ENCODE measurements at places on chromosomes 13 and 19. TPM values are rescaled to one million over a fixed set of nuclear protein-coding genes. Genes with fewer than 3 reads are reported as not detected.

Gene OLFM2
- 4.1 TPM for total RNA-seq

Gene KIR3DL1
- total RNA-seq, result not detected

Gene FUT3
- total RNA-seq, result not detected

Gene RNF225
- 0.66 TPM for total RNA-seq

Gene ADGRE3
- not detected for total RNA-seq

Gene LYL1
- total RNA-seq, result 0.99 TPM

Gene PRTN3
- not detected for total RNA-seq

Gene NTF4
- not detected for total RNA-seq

Gene C19orf33
- not detected for total RNA-seq

Gene IL11
- total RNA-seq, result 2.6 TPM

Gene KLK1
- not detected for total RNA-seq

Gene CD22
- total RNA-seq, result not detected

Gene AP1M2
- total RNA-seq, result not detected

Gene CEACAM19
- 2.6 TPM for total RNA-seq

Gene ADPRHL1
- total RNA-seq, result 1.0 TPM

Gene ANKRD27
- total RNA-seq, result 34.6 TPM

Gene BCAM
- total RNA-seq, result 9.3 TPM

Gene TMED1
- 46.5 TPM for total RNA-seq

Gene VAV1
- not detected for total RNA-seq

Gene ZNF439
- 6.9 TPM for total RNA-seq

Gene DACT3
- 15.5 TPM for total RNA-seq

Gene FGF14
- total RNA-seq, result 0.17 TPM

Gene FUT1
- under 0.01 TPM for total RNA-seq

Gene SIGLEC12
- not detected for total RNA-seq

Gene TMEM238
- 0.58 TPM for total RNA-seq

Gene TIMM50
- total RNA-seq, result 72.4 TPM

Gene DIRAS1
- 12.4 TPM for total RNA-seq

Gene WDR87
- total RNA-seq, result under 0.01 TPM

Gene BABAM1
- total RNA-seq, result 97.9 TPM

Gene ACP7
- total RNA-seq, result under 0.01 TPM

Gene ATP12A
- not detected for total RNA-seq

Gene EFNB2
- 3.9 TPM for total RNA-seq

Gene CYSLTR2
- total RNA-seq, result not detected

Gene IL12RB1
- 0.33 TPM for total RNA-seq

Gene ZNF440
- total RNA-seq, result 10.4 TPM

Gene NKPD1
- under 0.01 TPM for total RNA-seq

Gene LINGO3
- total RNA-seq, result not detected

Gene CHAF1A
- 7.9 TPM for total RNA-seq

Gene KLK12
- not detected for total RNA-seq
